ENCODE measurements at places on chromosomes 12 and 14. TPM values are rescaled to one million over a fixed set of nuclear protein-coding genes. Genes with fewer than 3 reads are reported as not detected.

IRF9 gene
- 89.4 TPM for total RNA-seq

GRCh38 chr12:77229640-77230442 is 164.5 kb upstream of the E2F7 start:
- H3K4me1 ChIP-seq, result no peaks in the 10 kb centered on the region
- H3K27me3 ChIP-seq, result no peaks in the 10 kb centered on the region
- no peak overlapping the region for H3K4me3 ChIP-seq
- H3K27ac ChIP-seq, result no peak overlapping the region
- peak; percentile 23 for DNase-seq

- no peak for DNase-seq
- H3K4me3 ChIP-seq, result no peak overlapping the region
- H3K27me3 ChIP-seq, result no peaks in the 10 kb centered on the region
- no peaks in the 10 kb centered on the region for H3K36me3 ChIP-seq
Measured at GRCh38 chr14:37544407-37544806, 50.6 kb downstream of the FOXA1 start.

DNA sequence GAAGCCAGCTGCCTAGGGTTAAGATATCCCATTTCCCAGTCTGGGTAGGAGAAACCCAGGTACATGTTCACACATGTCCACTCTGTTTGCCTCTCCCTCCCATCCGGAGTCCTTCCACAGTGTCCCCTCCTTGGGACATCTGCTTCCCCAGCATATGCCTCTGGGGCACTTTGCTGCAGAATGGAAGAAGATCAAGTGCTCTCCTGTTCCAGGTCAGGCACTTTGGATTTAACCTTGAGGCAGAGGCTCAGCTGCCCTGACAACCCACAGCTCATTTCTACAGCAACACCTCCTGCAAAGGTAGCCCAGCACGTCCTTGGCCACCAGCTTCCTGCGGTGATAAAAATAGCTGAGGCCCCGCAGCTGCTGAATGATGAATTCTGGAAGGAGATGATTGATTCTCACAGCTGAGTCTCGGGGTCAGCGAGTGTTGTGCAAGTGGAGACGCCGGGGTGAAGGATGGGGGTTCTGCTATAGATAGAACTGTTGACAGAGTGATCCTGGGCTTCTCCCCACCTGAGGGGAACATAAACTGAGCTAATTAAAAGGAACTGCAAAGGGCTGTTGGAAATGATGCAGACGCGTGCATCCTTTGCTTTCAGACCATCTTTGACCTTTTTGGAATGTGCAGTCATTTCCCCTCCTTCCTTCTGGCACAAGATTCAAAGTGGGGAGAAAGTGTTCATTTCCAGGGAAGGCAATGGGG is 145.0 kb downstream of the SLC38A6 start:
- H3K27me3 ChIP-seq, result no peaks in the 10 kb centered on the region
- H3K4me3 ChIP-seq, result no peak overlapping the region
- no peak for DNase-seq

GALNT9 gene
- total RNA-seq, result 2.7 TPM

ACSS3 gene
- total RNA-seq, result 13.9 TPM

GRCh38 chr12:1502379-1502720 is 92.0 kb downstream of the FBXL14 start:
- peaks cover 13% of the 10 kb centered on the region for H3K4me1 ChIP-seq
- H3K27ac ChIP-seq, result no peak overlapping the region
- peak; percentile 12 for DNase-seq
- no peak overlapping the region for H3K4me3 ChIP-seq

GRCh38 chr14:34582117-34582680 is 42.7 kb upstream of the EAPP start:
- H3K27me3 ChIP-seq, result no peaks in the 10 kb centered on the region
- DNase-seq, result no peak
- no peaks in the 10 kb centered on the region for H3K4me1 ChIP-seq
- H3K4me3 ChIP-seq, result no peak overlapping the region
- peaks cover 27% of the 10 kb centered on the region for H3K36me3 ChIP-seq

DNA sequence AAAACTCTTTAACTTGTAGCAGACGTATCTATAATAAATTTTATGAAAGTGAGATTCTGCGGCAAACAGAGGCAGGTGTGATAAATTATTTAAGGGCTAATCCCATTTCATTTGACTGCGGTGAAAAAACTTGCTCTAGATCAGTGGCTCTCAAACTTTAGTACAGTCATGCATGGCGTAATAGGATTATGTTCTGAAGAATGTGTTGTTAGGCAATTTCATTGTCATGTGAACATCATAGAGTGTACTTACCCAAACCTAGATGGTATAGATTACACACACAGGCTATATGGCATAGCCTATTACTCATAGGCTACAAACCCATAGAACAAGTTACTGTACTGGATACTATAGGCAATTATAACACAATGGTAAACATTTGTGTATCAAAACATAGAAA is 83.7 kb downstream of the HEATR5A start:
- H3K36me3 ChIP-seq, result no peaks in the 10 kb centered on the region
- no peaks in the 10 kb centered on the region for H3K4me1 ChIP-seq
- peak; percentile 4 for DNase-seq
- H3K4me3 ChIP-seq, result no peak overlapping the region

CHGA gene
- not detected for total RNA-seq

PPFIA2 gene
- 1.3 TPM for total RNA-seq

ERP27 gene
- 0.29 TPM for total RNA-seq

- H3K27me3 ChIP-seq, result peaks cover under 1% of the 10 kb centered on the region
- no peak for DNase-seq
- no peak overlapping the region for H3K4me3 ChIP-seq
- no peak overlapping the region for H3K27ac ChIP-seq
- no peaks in the 10 kb centered on the region for H3K36me3 ChIP-seq
Measured at GRCh38 chr14:97328743-97329142, 531.6 kb downstream of the VRK1 start.

DNA sequence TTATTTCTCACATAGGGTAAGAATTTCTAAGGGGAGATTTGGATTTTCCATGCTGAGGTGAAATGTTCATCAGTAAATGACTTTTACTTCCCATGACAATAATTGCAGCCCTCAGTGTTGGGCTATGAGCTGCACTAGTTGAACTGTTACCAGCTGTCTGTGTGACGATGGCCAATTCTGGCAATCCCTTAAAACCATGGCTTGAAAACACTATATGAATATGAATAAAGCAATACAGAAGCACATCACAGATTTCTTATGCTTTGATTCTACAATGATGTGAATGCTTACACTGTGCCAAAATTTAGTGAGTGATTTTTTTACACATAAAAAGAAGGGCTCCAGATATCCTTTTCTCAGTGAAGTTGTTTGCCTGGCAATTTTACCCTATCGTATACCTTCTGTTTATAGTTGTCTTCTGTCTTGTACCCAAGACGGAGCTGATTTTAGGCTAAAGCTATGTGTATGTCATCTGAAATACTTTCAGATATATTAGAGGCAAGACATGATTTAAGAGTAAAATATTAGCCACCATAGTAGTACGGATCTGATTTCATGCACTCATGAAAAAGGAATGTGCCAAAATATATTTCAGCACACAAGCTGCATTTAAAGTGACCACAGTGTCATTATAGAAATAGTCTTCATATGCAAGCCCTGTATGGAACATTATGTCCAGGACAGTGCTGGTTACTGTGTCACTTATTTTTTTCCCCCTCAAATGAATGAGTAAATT is 52.0 kb downstream of the SLC38A4 start:
- H3K36me3 ChIP-seq, result no peaks in the 10 kb centered on the region
- peak; percentile 39 for DNase-seq
- H3K27me3 ChIP-seq, result no peaks in the 10 kb centered on the region
- peaks cover 24% of the 10 kb centered on the region for H3K4me1 ChIP-seq
- H3K4me3 ChIP-seq, result no peak overlapping the region

GRCh38 chr14:57875985-57876384 is 10.1 kb upstream of the SLC35F4 start:
- H3K4me1 ChIP-seq, result no peaks in the 10 kb centered on the region
- DNase-seq, result no peak
- peaks cover 5% of the 10 kb centered on the region for H3K27me3 ChIP-seq
- H3K27ac ChIP-seq, result no peak overlapping the region
- no peak overlapping the region for H3K4me3 ChIP-seq

GRCh38 chr12:32146074-32146873 is 39.6 kb downstream of the BICD1 start:
- no peaks in the 10 kb centered on the region for H3K27me3 ChIP-seq
- no peak overlapping the region for H3K4me3 ChIP-seq
- no peak overlapping the region for H3K27ac ChIP-seq
- DNase-seq, result no peak
- peaks cover 7% of the 10 kb centered on the region for H3K4me1 ChIP-seq

- no peak for DNase-seq
- peaks cover 1% of the 10 kb centered on the region for H3K4me1 ChIP-seq
- H3K27ac ChIP-seq, result no peak overlapping the region
- no peaks in the 10 kb centered on the region for H3K36me3 ChIP-seq
Measured at GRCh38 chr12:82645414-82645813, 41.3 kb upstream of the TMTC2 start.

DNA sequence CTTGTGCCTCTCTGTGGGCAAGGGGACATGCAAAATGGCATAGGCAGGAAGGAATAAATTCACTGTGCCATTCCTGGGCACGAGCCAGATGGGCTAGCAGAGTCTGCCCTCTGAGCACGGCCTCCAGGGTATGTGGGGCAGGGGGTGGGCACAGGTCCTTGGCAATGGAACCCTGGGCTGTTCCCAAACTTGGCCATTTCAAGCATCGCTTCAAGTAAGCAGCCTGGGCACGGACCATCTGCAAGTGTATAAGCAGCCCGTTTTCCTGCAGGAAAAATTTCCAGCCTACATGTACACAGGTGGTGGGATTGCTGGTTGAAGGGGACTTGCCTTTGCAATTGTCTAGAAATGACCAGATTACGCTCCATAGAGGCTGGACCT is 40.3 kb downstream of the CCDC85C start:
- no peak overlapping the region for H3K4me3 ChIP-seq
- no peak overlapping the region for H3K27ac ChIP-seq
- H3K27me3 ChIP-seq, result no peaks in the 10 kb centered on the region
- H3K4me1 ChIP-seq, result peaks cover 51% of the 10 kb centered on the region
- DNase-seq, result no peak
- no peaks in the 10 kb centered on the region for H3K36me3 ChIP-seq

- no peak overlapping the region for H3K4me3 ChIP-seq
- no peak overlapping the region for H3K27ac ChIP-seq
- peaks cover 18% of the 10 kb centered on the region for H3K27me3 ChIP-seq
- H3K36me3 ChIP-seq, result no peaks in the 10 kb centered on the region
- no peaks in the 10 kb centered on the region for H3K4me1 ChIP-seq
Measured at GRCh38 chr14:75361751-75362433, 65.9 kb upstream of the JDP2 start.

GRCh38 chr12:104378427-104378826 is 74.9 kb downstream of the EID3 start:
- no peak for DNase-seq
- peaks cover 3% of the 10 kb centered on the region for H3K27me3 ChIP-seq
- peaks cover 13% of the 10 kb centered on the region for H3K4me1 ChIP-seq
- H3K4me3 ChIP-seq, result no peak overlapping the region

G2E3 gene
- total RNA-seq, result 22.4 TPM

DNA sequence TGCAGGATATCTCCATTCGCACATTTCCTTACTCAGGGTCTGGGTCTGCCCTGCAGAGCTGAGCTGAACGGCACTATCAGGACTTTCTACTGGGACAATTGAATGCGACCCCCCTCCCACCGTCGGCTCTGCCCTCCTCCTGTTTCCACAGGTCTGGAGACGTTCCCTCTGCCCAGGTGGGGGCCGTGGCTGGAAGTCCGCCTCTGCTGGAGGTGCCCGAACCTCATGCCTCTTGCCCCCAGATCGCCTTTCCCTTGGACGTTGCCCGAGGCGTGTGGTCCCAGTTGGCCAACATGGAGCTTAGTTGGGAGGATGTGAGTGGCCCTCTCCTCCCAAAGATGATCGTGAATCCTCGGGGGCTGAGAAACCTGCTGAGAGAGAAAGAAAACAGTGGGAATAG is 21.2 kb upstream of the KLC1 start:
- H3K36me3 ChIP-seq, result no peaks in the 10 kb centered on the region
- H3K4me1 ChIP-seq, result peaks cover 16% of the 10 kb centered on the region
- H3K27me3 ChIP-seq, result no peaks in the 10 kb centered on the region
- no peak for DNase-seq
- no peak overlapping the region for H3K4me3 ChIP-seq

- no peaks in the 10 kb centered on the region for H3K27me3 ChIP-seq
- H3K4me3 ChIP-seq, result no peak overlapping the region
- no peak for DNase-seq
- peaks cover 3% of the 10 kb centered on the region for H3K4me1 ChIP-seq
Measured at GRCh38 chr14:100346306-100347091, 23.4 kb downstream of the SLC25A47 start.

AQP6 gene
- not detected for total RNA-seq

GRCh38 chr14:88863167-88863566 is 38.7 kb downstream of the TTC8 start:
- H3K4me3 ChIP-seq, result no peak overlapping the region
- H3K36me3 ChIP-seq, result peaks cover 5% of the 10 kb centered on the region
- no peak overlapping the region for H3K27ac ChIP-seq
- H3K27me3 ChIP-seq, result no peaks in the 10 kb centered on the region
- no peak for DNase-seq

DNA sequence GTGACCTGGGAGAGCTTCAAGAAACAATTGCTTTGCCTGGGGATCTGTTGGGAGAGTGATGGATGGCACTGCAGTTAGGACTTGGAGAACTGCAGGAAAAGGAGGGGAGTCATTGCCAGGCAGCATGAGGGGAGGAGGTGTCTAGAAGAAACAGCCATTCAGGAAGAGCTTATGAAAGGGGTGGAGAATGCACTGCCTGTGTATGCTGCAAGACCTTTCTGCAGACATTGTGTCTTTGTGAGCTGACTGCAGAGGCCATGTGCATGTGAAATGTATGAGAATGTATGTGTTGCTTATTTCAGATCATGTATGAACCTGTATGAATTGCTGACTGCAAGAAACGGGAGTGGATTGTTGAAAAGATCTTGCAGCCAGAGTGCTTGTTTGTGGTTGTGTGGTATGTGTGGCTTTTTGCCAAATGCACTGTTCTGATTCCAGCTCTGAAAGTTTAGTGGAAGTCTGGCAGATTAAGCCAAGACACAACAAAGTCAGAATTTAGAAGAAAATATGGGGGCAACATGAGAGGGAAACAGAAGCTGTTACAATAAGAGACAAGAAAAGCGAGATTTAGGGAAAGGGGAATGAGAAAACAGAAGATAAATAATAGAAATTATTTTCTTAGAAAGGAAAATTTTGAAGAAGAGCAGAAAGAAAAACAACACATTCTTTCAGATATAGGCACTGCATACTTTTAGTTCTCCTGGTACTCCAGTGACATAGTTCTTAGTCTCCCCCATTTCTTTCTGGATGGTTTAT is 9.8 kb upstream of the RIMKLB start:
- peak overlapping the region; percentile 30 for H3K4me3 ChIP-seq
- no peak overlapping the region for H3K27ac ChIP-seq
- H3K4me1 ChIP-seq, result peaks cover 10% of the 10 kb centered on the region

DNA sequence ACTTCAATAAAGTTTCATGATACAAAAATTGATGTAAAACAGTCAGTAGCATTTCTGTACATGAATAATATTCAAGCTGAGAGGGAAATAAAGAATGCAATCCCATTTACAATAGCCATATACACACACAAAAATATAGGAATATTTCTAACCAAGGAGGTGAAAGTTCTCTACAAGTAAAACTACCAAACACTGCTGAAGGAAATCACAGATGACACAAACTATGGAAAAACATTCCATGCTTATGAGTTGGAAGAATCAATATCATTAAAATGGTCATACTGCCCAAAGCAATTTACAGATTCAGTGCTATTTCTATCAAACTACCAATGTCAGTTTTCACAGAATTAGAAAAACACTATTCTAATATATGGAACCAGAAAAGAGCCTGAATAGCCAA is 272.3 kb downstream of the TMTC2 start:
- no peaks in the 10 kb centered on the region for H3K36me3 ChIP-seq
- H3K4me1 ChIP-seq, result no peaks in the 10 kb centered on the region
- no peak overlapping the region for H3K4me3 ChIP-seq
- no peaks in the 10 kb centered on the region for H3K27me3 ChIP-seq
- no peak overlapping the region for H3K27ac ChIP-seq

GRCh38 chr12:121590476-121591143 is 9.8 kb upstream of the KDM2B start:
- H3K36me3 ChIP-seq, result no peaks in the 10 kb centered on the region
- H3K27me3 ChIP-seq, result no peaks in the 10 kb centered on the region

FERMT2 gene
- 364 TPM for total RNA-seq

SERPINA12 gene
- not detected for total RNA-seq
